ENCODE measurements at places on chromosomes 13 and 19. TPM values are rescaled to one million over a fixed set of nuclear protein-coding genes. Genes with fewer than 3 reads are reported as not detected.

DNA sequence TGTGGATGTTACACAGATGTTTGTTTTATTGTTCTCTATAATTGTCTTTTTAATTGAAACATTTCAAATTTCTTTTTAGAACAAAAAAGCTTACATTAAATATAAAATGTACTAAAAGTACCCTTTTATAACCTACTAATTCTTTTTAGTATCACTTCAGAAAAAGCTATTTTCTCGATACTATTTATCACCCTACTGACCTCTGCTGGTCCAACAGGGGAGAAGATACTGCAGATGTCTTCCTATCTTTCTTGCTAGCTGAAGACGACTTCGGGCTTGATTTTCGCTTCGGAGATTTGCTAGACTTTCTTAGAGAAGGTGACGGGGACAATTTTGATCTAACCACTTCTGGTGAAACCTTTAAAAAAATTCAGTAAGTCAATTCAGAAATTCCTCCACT lies 42.4 kb downstream of the ZC3H13 start:
- ATAC-seq: no peak

DNA sequence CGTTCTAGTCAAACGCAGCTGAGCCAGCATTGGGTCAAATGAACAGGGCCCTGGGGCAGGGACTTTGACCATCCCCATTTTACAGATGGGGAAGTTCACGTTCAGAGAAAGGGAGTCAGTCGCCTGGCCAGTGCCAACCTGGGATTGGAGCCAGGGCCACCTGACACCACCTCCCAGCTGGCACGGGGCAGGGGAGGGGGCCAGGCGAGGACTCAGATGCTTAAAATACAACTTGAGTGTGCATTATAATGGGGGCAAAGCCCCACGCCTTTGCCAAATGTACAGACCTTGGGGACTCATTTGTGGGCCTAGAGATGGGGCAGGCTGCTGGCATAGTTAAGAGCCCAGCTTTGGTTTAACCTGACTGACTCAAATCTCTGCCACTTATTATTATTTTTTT lies 14.6 kb downstream of the PRR12 start:
- no peak for ATAC-seq

- ATAC-seq: no peak
These were observed 18.3 kb upstream of the KCTD12 start for GRCh38 chr13:76904507-76904906.

DNA sequence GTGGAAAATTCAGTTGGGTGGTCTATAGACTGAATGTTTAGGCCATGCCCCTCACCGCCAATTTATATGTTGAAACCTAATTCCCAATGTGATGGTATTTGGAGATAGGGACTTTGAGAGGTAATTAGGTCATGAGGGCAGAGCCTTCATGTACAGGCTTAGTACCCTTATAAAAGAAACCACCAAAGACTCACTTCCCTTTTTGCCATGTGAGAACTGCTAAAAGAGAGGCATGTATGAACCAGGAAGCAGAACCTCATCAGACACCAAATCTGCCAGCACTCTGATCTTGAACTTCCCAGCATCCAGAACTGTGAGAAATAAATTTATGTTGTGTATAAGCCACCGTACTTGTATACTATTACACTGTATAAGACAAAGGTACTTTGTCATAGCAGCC lies 40.6 kb downstream of the UQCRFS1 start:
- no peak for ATAC-seq

The FSTL3 gene
- total RNA-seq: 7.0 TPM

DNA sequence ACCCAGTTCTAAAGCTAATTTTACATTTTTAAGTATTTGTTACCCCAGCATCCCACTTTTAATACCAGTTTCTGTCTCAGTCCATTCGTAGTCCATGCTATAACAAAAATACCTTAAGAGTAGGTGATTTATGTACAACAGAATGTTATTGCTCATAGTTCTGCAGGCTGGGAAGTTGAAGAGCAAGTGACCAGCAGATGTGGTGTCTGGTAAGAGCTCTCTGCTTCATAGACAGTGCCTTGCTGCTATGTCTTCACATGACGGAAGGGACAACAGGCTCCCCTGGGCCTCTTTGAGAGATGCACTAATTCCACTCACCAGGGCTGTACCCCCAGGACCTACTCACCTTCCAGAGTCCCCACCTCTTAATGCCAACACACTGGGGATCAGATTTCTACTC lies 96.6 kb downstream of the COL4A2 start:
- no peak for ATAC-seq

DNA sequence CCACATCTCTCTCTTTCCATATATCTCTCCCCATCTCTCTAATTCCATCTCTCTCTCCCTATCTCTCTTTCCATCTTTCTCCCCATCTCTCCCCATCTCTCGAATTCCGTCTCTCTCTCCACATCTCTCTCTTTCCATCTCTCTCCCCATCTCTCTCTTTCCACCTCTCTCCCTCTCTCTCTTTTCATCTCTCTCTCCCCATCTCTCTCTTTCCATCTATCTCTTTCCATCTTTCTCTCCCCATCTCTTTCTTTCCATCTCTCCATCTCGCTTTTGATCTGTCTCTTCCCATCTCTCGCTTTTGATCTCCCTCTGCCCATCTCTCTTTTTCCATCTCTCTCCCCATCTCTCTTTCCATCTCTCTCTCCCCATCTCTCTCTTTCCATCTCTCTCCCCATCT lies 25.6 kb downstream of the ADGRE3 start:
- ATAC-seq: no peak

The SMIM17 gene
- not detected for total RNA-seq

DNA sequence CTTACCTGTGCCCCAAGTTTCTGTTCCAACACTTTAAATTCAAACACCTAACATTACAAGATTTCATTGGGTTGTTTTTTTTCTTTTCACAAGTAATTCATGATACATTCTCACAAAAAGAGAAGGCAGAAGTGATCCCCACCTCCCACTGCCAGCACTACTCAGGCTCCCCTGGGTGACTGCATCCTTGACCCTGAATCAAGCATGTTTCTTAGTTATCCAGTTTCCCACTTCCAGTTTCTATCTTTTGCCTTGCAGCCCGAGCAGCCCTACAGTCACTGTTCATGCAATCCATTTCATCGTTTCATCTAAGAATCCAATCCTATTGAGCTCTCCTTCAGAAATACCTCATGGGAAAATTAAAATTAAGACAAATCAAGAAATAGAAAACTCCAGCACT lies 61.4 kb downstream of the RNASEH2B start:
- ATAC-seq: no peak

The CEACAM3 gene
- total RNA-seq: not detected

- no peak for ATAC-seq
These were observed 2.5 kb downstream of the BSG start for GRCh38 chr19:574658-575526.

DNA sequence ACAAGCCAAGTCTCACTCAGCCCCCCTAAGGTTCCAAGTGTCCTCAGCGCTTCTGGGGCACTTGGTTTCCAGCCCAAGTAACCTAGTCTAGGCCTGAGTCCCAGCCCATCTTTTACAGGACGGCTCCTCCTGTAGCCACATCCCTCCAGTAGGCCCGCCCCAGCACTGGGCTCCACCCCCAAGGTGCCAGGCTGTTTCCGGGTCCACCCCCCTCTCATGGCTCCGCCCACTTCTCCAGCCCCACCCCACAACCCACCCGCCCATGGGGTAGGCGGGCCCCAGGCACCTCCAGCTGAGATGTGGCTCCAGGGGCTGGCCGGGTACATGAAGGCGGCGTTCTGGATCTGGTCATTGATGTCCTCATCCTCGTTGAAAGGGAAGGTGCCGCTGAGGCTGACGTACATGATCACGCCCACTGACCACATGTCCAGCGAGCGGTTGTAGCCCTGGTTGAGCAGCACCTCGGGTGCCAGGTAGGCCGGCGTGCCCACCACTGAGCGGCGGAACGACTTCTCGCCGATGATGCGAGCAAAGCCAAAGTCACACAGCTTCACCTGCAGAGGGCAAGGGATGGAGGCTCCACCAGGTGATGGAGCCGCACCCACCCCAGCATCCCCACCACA lies 17.2 kb upstream of the DACT3 start:
- peak; percentile 89 for ATAC-seq

GRCh38 chr19:50365434-50366306 lies at the start of gene NAPSA:
Gene NAPSA, minus strand, starts transcription at chr19:50365639. Its CDS starts 18 bp downstream, at chr19:50365621.
- ATAC-seq: no peak

The ADPRHL1 gene
- 0.69 TPM for total RNA-seq

The SIGLEC10 gene
- total RNA-seq: 0.26 TPM

The IGFL3 gene
- not detected for total RNA-seq

The SIGLEC14 gene
- total RNA-seq: not detected

The ZNF726 gene
- total RNA-seq: 12.4 TPM

DNA sequence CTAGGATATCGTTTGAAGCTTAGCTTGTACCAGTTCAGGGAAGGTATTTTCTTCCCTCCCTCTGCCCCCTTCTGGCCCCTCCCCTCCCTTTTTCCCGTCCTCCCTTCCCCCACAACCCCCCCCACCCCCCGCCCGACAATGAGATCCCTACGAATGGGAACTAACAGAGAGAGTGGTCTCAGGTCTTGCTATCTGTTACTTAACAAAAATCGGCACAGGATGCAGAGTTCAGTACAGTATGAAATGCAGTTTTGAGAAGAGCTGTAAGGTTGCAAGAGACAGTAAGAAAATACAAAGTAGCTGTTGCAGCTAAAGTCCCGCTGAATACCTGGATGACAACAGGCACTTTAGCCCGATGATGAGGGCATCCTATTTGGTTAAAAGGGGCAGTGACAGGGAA lies 3.1 kb upstream of the DACH1 start:
- ATAC-seq: no peak

The PINLYP gene
- total RNA-seq: 4.6 TPM

The TUBA3C gene
- total RNA-seq: not detected

- peak; percentile 96 for ATAC-seq
These were observed 45.8 kb downstream of the LRCH1 start for GRCh38 chr13:46598820-46599180.

- no peak for ATAC-seq
These were observed 150.7 kb downstream of the KCTD15 start for GRCh38 chr19:33947265-33947964.

DNA sequence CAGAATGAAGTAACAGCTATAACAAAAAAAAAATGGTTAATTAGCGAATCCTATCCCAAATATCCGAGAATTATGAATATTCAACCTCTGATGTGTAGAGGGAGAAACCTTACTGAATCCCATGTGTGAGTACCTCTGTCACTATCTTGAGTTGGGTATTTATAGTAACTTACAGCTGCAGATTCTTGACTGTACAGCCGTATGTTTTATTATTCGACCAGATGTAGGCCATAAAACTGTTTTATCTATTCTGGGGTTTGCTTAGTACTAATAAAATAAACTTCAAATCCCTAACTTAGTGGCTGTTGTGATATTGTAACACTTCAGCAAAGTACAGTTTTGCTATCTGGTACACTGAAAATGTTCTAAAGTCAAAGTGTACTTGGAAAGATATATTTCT lies 120.0 kb downstream of the EFNB2 start:
- no peak for ATAC-seq

The PRODH2 gene
- not detected for total RNA-seq

DNA sequence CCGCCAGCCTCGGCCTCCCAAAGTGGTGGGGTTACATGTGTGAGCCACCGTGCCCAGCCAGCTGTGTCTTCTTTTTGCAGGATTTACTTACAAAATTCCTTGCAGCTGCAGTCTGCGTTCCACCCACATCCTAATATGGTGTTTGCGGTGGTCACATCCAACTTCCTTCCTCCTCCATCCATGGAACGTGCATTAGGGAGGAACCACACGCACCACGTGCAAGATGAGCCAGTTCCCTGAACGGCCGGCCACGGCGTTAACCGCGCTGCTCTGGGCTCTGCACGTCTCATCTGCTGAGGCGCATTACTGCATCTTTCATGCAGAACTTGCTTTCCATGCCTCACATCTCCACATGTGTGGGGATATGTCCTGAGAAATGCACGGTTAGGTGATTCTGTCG lies 13.0 kb upstream of the SIGLEC11 start:
- no peak for ATAC-seq

GRCh38 chr13:30496147-30496546 lies 30.4 kb upstream of the HMGB1 start:
- ATAC-seq: no peak

- ATAC-seq: peak; percentile 54
These were observed 371.9 kb downstream of the KCNRG start for GRCh38 chr13:50387051-50387581.

- no peak for ATAC-seq
These were observed 7.3 kb downstream of the TNNT1 start for GRCh38 chr19:55141696-55142095.

The AMH gene
- total RNA-seq: 2.0 TPM

DNA sequence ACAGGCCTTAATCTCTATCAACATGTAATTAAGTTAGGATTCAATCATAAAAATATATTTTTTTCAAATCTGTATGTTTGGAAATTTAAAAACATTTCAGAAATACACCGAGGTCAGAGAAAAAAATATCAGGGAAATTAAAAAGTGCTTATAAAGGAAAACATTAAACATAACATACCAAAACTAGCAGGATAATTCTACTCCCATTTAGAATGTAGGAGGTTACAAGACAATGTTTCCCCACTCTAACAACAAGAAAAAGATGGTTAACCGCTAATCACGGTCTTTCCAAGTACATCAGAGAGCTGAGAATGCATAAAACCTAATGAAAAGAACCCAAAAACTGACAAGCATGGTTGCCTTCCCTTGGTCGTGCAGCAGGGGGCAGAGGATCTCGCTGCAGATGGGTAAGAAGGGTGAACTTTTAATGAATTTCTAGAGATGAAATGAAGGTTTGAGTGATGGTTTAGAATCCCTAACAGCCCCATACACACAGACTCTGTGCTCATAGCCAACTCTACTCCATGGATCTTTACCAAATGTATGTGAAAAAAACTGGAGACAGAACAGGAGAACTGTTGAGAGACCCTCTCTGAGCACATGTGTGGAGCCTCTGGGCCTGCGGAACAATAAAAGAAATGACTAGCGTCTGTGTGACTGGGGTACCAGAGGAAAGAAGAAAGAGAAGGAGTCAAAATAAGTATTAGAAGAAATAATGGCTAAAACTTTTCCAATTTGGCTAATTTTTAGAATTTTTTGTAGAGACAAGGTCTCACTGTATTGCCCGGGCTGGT lies 51.3 kb upstream of the LSM14A start:
- ATAC-seq: peak; percentile 78

- no peak for ATAC-seq
These were observed 14.6 kb downstream of the PLD3 start for GRCh38 chr19:40363069-40363468.

DNA sequence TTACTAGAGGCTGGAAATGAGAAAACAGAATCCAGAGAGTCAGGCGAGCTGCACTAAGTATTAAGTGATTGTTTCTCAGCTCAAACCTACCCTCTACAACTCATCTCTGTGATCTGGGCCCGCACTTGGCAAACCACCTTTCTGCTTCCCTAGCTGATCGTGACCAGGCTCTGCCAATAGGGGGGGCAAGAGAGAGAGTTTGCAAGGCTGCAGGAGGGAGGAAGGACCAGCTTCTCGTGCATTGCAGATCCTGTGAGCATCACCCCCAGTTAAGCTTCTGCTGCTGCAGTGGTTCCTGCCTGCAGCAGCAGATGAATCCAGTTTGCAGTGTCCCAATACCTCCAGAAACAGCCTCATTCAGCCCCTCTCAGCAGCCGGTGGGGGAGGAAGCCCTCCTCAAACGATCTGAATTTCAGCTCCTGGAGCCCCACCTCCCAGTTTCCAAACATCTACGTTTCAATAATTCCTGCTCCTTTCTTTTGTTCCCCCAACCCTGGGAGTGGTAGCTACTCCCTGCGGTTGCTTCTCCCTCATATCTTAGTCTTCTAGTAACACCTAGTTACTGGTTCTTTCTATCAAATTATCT lies 20.0 kb downstream of the XRCC1 start:
- ATAC-seq: peak; percentile 88
